GM04503 (cell line): ENCODE measurements at places on chromosomes 1 and 21.

- DNase-seq: no peak
Measured at GRCh38 chr1:88803444-88803843, 87.9 kb downstream of the GTF2B start.

GRCh38 chr1:53023546-53023945 is 38.5 kb upstream of the PODN start:
- DNase-seq: no peak

DNA sequence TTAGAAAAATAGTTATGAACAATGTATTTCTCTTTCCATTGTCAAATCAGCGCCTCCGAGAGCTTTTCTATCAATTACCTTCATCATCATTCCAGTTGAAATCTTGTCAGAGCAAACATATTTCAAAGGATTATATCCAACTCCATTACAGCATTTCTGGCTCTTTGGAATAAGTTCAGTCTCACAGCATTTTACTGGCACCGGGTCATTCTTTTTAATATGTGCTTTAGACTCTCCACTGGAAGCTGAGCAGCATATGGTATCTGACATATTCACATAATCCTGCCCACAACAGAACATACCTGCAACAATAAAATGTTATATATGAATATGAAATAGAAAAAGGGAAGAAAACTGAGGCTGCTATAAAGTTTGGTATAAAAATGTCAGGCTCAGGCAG is 222.9 kb downstream of the KCTD3 start:
- DNase-seq: no peak

- DNase-seq: no peak
Measured at GRCh38 chr1:241658081-241658793, 6.2 kb downstream of the WDR64 start.

GRCh38 chr1:209324901-209325871 is 258.3 kb upstream of the CAMK1G start:
- no peak for DNase-seq

DNA sequence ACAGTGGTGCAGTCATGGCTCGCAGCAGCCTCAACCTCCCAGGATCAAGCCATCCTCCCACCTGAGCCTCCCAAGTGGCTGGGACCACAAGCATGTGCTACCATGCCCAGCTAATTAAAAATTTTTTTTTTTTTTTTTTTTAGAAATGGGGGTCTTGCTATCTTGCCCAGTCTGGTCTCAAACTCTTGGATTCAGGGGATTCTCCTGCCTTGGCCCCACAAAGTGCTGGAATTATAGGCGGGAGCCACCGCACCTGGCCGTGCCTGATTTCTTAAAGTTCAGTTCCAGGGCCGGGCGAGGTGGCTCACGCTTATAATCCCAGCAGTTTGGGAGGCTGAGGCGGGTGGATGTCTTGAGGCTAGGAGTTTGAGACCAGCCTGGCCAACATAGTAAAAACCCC is 6.4 kb downstream of the THAP3 start:
- DNase-seq: no peak

GRCh38 chr1:203381151-203381751 is 30.3 kb upstream of the FMOD start:
- DNase-seq: no peak

GRCh38 chr1:10936998-10937901 is 75.2 kb upstream of the TARDBP start:
- no peak for DNase-seq
